Thoracic aorta (tissue), 2 donors: ENCODE measurements at places on chromosomes 1 and 21. TPM values are rescaled to one million over a fixed set of nuclear protein-coding genes. Genes with fewer than 3 reads are reported as not detected.

DNA sequence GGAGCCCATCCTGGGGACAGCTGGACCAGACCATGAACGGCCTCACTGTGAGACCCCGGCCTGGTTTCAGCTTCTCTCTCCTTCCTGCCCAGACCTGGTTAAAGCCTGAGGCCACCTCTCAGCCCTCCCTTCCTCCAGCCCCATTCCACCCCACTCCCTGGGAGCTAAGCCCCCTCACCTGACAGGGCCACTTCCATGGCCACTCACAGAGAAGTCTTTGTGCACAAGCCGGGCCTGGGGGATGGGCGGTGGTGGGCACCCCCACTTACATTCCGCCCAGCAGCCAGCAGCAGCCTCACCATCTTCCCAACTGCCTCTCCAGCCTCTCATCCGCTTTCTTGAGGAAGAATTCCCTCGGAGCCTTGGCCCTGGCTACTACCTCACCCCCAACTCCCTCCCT lies 40.4 kb downstream of the RHBG start:
- no peaks in the 10 kb centered on the region for H3K4me1 ChIP-seq
- H3K27ac ChIP-seq, result no peak overlapping the region
- H3K36me3 ChIP-seq, result no peaks in the 10 kb centered on the region

- H3K4me3 ChIP-seq, result peak overlapping the region; percentile 55
- H3K27me3 ChIP-seq, result no peaks in the 10 kb centered on the region
- no peak overlapping the region for H3K27ac ChIP-seq
- peaks cover 12% of the 10 kb centered on the region for H3K4me1 ChIP-seq
- DNase-seq, result no peak
- no peaks in the 10 kb centered on the region for H3K36me3 ChIP-seq
These were observed 232.9 kb upstream of the SGIP1 start for GRCh38 chr1:66300972-66301451.

GRCh38 chr1:243422362-243422761 lies 166.5 kb downstream of the SDCCAG8 start:
- no peaks in the 10 kb centered on the region for H3K27me3 ChIP-seq
- H3K36me3 ChIP-seq, result peaks cover 9% of the 10 kb centered on the region
- H3K4me1 ChIP-seq, result no peaks in the 10 kb centered on the region
- no peak overlapping the region for H3K27ac ChIP-seq
- DNase-seq, result no peak
- no peak overlapping the region for H3K4me3 ChIP-seq

The OR2G6 gene
- total RNA-seq, result not detected

The CYP4A22 gene
- not detected for total RNA-seq

The OR11L1 gene
- total RNA-seq, result not detected
